Bronchial epithelial cell (primary cell): ENCODE measurements at places on chromosomes 5 and 9.

GRCh38 chr9:7879551-7880245 is 80.1 kb upstream of the DMAC1 start:
- peak; percentile 79 for DNase-seq

DNA sequence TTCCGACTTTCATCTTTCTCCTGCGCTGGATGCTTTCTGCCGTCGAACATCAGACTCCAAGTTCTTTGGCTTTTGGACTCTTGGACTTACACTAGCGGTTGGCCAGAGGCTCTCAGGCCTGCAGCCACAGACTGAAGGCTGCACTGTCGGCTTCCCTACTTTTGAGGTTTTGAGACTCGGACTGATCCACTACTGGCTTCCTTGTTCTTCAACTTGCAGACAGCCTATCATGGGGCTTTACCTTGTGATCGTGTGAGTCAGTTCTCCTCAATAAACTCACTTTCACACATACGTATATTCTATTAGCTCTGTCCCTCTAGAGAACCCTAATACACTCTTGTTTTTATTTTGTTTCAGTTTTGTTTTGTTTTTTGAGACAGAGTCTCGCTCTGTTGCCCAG is 10.3 kb downstream of the FKBP15 start:
- DNase-seq, result no peak

DNA sequence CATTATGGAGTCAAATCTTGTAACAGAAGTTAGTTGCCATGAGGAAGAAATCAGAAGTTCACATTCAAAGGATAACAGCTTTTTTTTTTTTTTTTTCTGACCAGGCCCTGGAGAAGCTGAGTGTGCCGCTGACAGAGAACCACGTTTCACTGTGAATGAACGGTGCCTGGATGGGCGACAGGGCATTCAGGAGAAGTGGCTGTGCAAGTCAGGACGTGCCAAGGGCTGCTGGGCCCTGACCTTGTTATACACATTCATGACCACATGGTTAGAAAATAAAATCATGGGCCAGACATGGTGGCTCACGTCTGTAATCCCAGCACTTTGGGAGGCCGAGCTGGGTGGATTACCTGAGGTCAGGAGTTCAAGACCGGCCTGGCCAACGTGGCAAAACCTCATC is 91.6 kb downstream of the ANKH start:
- DNase-seq, result peak; percentile 60

DNA sequence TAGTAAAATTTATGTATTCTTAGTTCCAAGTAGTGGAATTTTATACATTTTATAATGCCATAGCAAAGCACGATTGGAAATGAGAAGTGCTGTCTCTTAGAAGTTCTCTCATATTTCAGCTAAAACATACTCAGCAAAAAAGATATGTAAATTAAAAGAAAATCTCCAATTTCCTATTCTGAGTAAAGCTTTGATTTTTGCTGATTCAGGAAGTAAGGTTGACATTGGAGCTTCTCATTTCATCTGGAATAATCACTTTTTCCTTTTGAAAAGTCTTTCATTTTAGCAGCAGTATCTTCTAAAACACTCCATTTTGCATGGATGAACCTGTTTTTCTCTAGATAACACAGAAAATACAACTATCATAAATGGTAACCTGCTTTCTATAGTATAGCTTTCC is 121.0 kb downstream of the ZCCHC7 start:
- no peak for DNase-seq

DNA sequence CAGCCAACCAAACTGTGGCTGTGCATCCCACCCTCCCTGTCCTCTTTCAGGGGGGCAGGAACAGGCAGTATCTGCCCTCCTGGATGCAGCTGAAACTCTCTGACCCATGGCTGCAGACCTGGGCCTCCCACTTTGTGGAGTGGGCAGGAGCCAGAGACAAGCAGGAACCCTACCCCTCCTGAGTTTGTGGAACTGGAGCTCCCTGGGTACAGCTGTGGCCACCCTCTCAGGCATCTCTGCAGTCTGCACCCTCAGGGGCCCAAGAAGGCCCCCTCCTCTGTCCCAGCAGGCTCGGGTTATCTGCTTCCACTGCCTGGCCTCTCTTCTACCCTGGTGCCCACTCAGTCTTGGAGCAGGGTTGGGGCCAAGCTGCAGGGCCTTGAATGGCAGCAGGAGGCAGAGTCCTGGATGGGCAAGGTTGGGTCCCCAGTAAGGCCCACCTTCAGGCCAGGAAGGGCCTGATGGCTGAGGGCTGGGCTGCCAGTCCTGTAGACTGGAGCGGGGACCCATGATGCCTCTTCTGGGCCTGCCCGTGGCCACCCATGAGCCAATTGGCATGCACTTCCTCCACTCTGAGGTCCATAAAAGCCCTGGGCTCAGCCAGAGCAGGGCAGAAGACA is 619.9 kb downstream of the KIF4B start:
- DNase-seq, result no peak
